ENCODE measurements at places on chromosomes 4 and X.

GRCh38 chr4:183905081-183905592, at the start of gene STOX2:
Gene STOX2, plus strand, starts transcription at chr4:183905307. Its CDS starts 1,484 bp downstream, at chr4:183906791.
- DNase-seq, result no peak

DNA sequence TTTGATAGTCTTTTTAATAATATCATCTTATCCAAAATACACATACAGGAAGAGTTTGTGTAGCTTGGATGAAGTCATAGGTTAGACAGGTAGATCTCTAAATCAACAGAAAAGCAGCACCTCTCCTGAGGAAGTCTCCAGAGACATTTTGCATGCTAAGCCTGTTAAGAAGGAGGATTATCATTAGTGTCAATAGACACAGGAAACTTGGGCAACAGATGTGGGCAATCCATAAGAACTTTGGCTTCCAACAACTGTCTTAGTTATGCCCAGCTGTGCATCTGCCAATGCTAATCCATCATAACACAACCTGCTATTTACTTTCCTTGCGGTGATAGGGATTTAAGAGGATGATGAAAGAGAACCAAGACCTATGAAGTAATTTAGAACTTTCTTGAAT, 1052.6 kb downstream of the RPA4 start:
- no peak for DNase-seq

- no peak for DNase-seq
Observed at GRCh38 chrX:136754651-136755050, 26.1 kb downstream of the ARHGEF6 start.

GRCh38 chr4:168474660-168475320, 5.5 kb downstream of the DDX60L start:
- no peak for DNase-seq

GRCh38 chr4:81541161-81541945, 69.6 kb upstream of the RASGEF1B start:
- no peak for DNase-seq

GRCh38 chrX:11431786-11432185, 138.6 kb downstream of the AMELX start:
- DNase-seq, result no peak

DNA sequence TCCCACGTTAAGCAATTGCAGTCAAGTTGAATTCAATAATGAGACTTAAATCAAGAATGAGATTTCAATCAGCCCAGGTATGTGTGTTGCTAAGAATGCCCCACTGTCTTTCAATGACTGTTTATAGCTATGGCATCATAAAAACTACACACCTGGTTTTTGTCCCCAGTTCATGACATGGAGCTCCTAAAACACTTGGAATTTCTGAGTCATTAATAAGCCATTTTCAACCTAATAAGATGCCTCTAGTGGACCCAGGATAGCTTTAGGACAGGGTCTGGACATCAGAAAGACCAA, 72.7 kb upstream of the STS start:
- no peak for DNase-seq

DNA sequence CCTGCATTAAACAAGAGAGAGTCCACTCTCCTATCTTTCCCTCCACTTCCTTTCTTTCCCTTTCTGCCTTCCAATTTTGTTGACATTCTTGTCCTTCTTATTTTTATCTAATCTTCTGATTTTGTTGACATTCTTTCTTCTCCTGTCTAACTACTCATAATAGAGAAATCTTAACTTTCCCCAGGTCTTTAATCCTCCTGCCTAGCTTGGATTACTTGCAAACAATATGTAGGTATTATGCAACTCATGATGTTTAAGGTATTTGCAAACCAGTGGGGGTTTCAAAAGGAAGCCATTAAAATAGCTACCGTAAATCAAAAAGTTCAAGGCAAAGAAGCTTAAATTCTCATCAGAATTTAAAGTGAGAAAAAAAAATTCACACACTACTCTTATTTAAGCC, 53.9 kb downstream of the PROM1 start:
- no peak for DNase-seq

DNA sequence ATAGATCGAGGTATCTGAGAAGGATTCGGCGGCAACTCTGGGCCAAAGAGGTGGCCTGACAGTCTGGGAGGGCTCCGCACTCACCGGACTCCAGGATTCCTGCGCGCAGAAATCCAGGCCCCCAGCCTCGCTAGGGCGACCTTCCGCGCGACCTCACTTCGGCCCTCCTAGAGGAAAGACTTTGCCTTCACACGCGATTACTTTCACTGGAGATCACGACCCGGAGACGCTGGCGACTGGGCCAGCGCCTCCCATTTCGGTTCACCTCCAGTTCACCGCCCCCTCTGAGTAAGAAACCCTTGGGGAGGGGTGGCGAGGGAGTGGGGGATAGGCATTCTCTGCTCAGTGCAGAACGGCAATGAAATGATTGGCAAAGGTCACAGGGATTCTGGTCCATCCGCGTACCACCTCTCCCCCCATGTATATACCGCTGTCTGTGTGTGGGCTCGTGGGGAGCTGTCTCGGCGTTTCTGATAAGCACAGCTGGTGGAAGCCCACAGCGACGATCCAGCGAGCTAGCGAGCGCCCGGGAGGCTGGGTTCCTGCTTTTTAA, 2.5 kb downstream of the POU3F4 start:
- DNase-seq, result no peak

- no peak for DNase-seq
Observed at GRCh38 chr4:87209182-87209581, 11.2 kb downstream of the KLHL8 start.

GRCh38 chr4:138344851-138345250, 102.7 kb upstream of the SLC7A11 start:
- DNase-seq, result no peak

DNA sequence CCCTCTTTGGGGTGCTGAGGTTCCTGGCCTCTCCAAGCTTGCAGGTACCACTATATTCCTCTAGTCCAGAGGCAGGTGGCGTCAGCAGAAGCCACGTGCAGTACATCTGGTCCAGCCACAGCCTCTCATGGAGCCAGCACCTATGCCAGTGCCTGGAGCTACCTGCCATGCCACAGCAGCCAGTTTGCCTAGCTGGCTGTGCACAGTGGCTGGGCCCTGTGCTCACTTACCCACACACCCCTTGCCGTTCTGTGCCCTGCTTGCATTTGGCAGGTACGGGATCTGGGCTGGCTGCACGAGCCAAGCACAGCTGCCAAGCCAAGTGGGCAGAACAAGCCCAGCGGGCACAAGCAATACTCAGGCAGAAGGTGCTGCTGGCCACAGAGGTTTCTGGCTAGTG, 601.1 kb downstream of the EPHA5 start:
- no peak for DNase-seq

DNA sequence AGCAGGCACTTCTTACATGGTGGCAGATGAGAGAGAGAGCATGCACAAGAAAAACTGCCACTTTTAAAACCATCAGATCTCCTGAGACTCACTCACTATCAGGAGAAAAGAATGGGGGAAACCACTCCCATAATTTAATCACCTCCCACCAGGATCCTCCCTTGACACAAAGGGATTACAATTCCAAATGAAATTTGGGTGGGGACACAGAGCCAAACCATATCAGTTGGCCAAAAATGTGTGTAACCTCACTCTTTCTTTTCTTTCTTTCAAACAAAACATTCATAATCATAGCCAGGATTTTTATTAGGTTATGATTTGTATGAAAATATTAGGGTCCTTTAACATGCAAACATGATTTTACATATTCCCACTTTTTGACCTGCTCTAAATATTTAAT, 222.1 kb downstream of the PCDH18 start:
- no peak for DNase-seq

DNA sequence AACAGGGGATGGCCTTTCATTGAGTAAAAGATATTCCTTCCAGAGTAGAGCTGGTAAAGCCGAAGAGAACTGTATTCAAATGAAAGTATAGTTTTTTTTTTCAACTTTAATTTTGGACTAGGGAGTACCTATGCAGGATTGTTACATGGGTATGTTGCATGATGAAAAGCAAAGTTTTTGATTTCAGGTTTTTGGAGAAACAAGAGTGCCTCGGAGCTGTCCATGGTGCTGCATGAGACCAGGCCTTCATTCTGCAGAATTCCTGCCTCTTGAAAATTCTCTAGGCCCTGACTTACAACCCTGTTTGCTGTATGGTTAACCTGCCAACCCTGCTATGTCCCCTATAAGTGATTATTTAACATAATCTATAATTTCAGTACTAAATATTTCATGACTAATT, 1065.7 kb upstream of the FTHL17 start:
- DNase-seq, result no peak

GRCh38 chrX:18098763-18099162, 121.9 kb downstream of the BEND2 start:
- DNase-seq, result no peak

GRCh38 chr4:10163296-10163695, 46.7 kb upstream of the WDR1 start:
- no peak for DNase-seq

DNA sequence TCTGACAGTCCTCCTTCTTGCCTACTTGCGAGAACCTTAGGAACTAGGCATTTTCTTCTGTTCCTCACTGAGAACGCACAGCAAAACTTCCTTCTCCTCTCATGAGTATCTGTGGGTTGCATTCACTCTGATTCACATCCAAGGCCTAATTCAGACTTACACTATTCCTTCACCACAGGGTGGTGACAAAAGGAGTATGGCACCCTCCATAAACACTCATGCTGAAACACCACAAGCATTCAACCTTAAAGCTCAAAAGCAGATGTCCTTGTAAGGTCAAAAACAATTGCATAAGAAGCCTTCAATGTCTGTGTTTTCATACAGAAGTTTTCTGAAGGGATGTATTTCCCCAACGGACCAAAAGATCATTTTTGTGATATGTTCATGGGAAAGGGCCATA, 147.3 kb downstream of the CORIN start:
- DNase-seq, result no peak

Measured in NCI-H2029 treated with DMSO at 0.1 percent for 48 hours (cell line).